ENCODE measurements at places on chromosomes 6 and 20.

DNA sequence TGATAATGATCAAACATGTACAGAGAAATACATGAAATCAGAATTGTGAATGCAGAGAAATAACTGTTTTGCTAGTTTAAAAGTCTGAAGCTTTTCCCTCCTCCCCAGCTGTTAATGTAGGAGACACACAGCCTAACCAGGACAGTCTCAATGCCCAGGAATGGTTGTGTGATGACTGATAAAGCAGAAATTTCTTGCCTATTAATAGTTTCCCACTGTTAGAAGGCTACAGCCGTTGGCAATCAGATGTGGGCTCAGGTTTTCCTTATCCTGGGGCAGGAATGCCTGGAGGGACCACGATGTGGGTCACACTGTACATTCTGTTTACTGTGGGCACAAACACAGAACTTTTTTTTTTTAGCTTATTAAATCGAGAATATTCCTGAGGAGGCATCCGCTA lies 1.9 kb downstream of the PPP1R3D start:
- DNase-seq, result no peak

- no peak for DNase-seq
Observed at GRCh38 chr6:87382861-87383260, 24.9 kb upstream of the CFAP206 start.

DNA sequence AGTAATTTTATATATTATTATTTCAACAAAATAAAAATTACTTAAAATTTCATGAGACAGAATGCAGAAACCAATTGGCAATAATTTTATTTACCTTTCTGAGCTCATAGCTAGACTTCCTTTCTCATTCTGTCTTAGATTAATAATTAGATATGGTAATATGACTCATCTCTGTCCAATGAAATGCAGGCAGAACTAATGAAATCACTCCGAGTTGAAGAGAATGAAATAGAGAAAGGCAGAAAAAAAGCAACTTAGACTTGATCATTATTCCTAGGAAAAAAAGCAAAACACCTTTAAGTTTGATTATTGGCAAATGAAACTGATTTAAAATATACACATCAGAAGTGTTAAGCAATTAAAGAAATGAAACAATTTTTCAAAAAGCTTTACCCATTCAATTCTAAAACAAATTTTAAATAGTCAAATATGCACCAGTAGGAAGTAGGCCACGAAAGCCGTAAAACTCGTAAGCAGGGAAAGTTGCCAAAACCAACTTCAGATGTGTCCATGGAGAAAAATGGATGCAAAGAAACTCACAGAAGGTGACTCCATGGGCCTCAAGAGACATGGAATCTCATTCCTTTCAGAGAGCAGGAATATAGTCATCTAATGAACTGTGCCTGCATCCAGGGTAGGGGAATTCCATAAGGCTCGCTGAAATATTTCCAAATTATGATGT lies 293.8 kb upstream of the RGS17 start:
- DNase-seq, result no peak

DNA sequence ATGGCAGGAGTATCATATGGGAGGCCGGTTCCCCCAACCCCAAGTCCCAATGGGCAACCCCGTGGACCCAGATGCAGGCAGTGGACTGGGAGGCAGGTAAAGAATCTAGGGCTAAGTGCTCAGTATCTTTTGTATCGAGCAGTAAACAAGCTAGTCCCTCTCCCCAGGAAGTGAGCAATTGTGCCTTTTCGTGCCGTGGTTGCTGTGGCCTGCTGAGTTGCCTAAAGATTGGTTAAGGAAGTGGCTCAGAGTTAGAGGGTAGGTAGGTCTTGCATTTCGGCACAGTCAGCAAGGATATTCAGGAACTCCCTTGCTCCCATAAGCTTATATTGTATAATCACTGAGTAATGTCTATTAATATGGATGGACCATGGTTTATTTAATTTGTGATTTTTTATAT lies 1.3 kb upstream of the DNAH8 start:
- DNase-seq, result no peak

DNA sequence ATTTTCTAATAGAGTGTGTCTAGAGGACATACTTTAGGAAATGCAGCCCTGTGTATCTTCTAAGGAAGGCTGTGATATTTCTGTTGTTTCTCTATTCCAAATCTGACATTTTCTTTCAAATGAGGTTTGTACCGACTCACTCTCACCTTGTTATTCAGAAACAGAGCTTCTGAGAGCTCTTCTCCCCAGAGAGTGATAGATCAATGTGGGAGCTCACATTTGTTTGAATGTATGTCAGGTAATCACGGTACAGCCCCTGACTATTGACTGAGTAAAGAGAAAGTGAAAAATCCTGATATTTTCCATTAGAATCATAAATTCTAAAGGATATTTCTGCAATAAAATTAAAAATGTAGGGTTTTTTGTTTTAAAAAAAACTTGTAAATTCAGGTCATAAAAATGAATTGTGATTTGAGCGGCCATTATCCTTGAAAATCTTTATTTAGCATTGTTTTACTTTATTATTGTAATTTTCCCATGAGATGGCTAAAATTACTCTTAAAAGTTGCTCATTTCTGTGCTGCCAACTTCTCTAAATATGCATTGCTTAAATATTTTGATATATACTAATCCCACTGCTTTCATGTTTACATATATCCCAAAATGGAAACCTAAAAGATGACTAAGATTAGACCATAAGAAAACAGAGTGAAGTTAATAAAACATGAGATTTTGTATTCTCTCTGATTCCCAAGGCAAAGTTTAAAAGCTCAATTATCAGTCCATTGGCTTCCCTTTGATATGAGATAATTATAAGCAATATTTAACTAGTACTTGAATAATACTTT lies 1226.8 kb upstream of the CITED2 start:
- DNase-seq, result no peak

GRCh38 chr6:150492941-150493340 lies 106.7 kb upstream of the PLEKHG1 start:
- DNase-seq, result no peak

DNA sequence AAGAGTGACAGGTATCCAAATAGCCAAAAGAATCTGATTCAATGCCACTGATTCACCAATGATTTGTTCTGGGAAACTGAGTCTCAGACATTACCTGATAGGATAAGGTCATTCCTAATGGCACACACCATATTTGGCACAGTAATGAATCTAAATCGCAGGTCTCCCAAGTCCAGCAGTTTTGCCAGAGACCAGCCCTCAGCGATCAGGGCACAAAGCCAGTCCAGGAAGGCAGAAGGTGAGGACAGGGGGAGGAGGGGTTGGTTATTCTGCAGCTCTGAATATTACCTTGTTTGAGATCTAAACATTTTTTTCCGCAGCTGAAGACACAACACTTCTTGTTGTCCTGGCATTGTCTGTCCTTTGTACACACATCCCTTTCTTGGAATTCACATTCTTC lies 1.9 kb downstream of the EPPIN start:
- no peak for DNase-seq

DNA sequence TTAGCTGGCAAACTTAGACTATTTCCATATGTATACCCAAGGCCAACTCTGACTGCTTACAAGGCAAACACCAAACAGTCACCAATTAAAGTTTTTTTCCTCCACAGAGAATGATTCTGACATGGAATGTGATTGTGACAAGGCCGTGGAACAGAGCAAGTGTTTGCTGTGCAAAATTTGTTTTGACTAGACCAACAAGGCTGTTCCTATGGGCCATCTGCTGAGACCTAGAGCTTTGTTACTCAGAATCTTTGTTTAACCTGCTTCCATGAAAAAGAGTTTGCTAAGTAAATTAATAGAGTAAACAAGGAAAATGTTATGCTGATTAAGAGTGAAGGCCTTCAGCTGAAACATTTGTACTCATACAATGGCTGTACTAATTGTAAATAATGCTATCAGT lies 51.6 kb upstream of the IMPG1 start:
- no peak for DNase-seq
